ENCODE measurements at places on chromosomes 6 and 20. TPM values are rescaled to one million over a fixed set of nuclear protein-coding genes. Genes with fewer than 3 reads are reported as not detected.

Gene RNF182
- 3.1 TPM for total RNA-seq

Gene STX11
- total RNA-seq = 2.7 TPM

Gene CFAP61
- 0.20 TPM for total RNA-seq

Gene TMEM14B
- total RNA-seq = 139 TPM

Gene HFE
- total RNA-seq = 13.7 TPM

Gene LAMA5
- 400 TPM for total RNA-seq

Gene FAM120B
- total RNA-seq = 8.9 TPM

Gene WFDC5
- total RNA-seq = not detected

Gene LINC00237
- total RNA-seq = not detected

Gene VGLL2
- total RNA-seq = not detected

Gene CGA
- total RNA-seq = 0.24 TPM

Gene HLA-DQA2
- total RNA-seq = not detected

All from A549 treated with Hydrocortisone at 1 μM for 4 hours (cell line).